ENCODE measurements at places on chromosomes 5 and 9. TPM values are rescaled to one million over a fixed set of nuclear protein-coding genes. Genes with fewer than 3 reads are reported as not detected.

Gene KYAT1
- 3.0 TPM for total RNA-seq

- DNase-seq: no peak
Measured at GRCh38 chr5:150075806-150076205, 10.5 kb downstream of the CSF1R start.

GRCh38 chr5:66788556-66788955, 192.4 kb downstream of the MAST4 start:
- no peak for DNase-seq

DNA sequence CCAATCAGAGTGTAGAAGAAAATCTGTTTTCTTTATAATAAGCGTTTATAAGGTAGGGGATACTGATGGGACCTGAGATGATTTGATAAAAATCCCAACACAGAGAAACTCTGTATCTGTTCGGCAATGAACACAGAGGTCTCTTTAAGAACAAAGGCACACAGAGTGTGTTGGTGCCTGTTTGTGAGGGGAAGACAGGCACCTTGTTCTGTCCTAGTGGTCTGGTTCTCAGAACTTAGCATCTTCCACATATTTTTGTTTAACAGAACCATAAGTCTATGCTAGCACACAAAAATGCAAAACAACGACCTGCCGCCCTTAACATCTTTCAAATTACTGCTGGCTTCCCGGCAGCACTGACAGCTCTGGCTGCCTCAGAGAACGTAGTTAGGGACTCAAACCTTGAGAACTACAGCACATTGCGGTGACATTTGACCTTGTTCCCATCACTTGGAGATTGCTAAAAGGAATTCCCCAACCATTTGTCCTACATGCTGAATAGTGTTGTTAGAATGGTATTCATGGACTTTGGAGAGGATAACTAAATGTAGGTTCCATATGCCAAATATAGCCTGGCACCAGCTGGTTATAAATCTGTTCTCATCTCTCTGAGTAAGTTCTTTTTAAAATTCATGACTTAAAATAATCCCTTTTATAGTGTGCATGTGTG, 871.7 kb upstream of the TYRP1 start:
- no peak for DNase-seq

DNA sequence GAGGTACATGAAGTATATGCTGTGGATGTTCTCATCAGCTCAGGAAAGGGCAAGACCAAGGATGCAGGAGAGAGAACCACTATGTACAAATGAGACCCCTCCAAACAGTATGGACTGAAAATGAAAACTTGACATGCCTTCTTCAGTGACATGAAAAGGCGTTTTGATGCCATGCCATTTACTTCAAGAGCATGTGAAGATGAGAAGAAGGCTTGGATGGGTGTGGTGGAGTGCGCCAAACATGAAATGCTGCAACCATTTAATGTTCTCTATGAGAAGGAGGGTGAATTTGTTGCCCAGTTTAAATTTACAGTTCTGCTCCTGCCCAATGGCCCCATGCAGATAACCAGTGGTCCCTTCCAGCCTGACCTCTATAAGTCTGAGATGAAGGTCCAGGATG, 47.7 kb downstream of the SEMA4D start:
- DNase-seq: no peak

GRCh38 chr5:171827162-171827561, 41.5 kb downstream of the SMIM23 start:
- no peak for DNase-seq

Gene MSMP
- total RNA-seq: not detected

Gene ANKH
- 57.7 TPM for total RNA-seq

Gene SPDL1
- 5.2 TPM for total RNA-seq

Gene PCDHA9
- total RNA-seq: not detected

Gene PCDHB4
- not detected for total RNA-seq

GRCh38 chr5:135743181-135743580, 91.3 kb upstream of the SLC25A48 start:
- no peak for DNase-seq

Gene PCDH12
- total RNA-seq: not detected

Gene DOLPP1
- total RNA-seq: 4.6 TPM

DNA sequence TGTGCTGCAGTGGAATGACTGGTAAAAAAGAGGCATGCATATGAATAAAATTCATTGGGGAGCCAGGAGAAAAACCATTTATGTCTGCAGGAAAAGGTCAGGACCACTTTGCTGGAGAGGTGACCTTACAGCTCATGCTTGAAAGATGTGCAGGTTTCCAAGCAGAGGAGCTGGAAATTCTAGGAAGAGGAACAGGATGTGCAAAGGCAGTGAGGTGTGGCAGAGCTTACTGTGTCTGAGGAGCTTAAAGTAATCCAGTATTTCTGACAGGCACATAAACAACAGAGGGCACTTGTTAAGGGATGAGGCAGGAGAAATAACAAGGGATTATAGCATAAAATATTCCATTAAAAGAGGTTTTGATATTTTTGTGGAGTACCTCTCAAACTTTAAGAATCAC, 203.2 kb downstream of the CD180 start:
- no peak for DNase-seq

- no peak for DNase-seq
Measured at GRCh38 chr9:32413424-32413823, 29.0 kb downstream of the ACO1 start.

Gene C9orf50
- total RNA-seq: 0.19 TPM

- DNase-seq: no peak
Measured at GRCh38 chr9:75139201-75139600, 50.9 kb downstream of the OSTF1 start.

- DNase-seq: no peak
Measured at GRCh38 chr9:109031241-109031640, 17.9 kb upstream of the CTNNAL1 start.

- DNase-seq: no peak
Measured at GRCh38 chr9:78133751-78134150, 102.1 kb upstream of the CEP78 start.

DNA sequence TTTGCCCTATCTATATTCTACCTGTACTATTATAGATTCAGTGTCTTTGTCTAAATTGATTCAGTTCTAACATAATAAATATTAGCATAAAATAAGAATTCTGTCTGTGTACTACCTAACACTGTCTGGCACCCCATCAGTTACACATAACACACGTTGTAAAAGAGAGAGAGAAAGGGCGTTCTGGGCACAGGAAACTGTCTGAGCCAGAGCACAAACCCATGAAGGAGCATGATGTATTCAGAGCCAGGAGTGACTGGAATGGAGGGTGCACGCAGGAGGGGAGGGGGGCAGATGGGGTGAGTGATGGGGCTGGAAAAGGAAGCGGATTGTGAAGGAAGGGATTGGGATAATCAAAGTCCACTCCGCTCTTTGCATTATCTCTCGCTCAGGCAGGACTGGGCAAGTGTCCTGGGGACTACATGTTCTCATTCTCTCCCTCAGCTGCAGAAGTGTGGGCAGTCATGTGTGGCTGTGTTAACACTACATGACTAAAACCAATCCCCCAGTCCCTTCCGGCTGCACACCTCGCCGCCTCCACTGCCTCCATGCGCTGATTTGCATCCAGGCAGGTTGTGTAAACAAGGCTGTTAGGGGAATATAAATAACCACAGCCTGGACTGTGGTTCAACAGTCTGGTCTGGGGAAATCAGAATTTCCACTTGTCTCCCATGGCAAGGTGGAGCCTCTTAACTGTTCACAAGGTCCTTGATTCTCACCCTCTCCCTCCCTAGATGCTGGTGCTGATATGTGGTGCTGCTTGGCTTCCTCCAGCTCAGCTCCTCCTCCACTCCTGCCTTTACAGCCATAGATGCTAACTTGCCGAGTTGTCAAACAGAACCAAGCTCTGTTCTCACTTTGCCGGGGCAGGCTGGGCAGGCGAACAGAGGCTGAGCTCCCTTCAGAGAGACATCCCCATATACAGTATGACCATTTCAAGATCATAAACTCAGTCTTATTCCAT, 367.5 kb upstream of the BRINP1 start:
- DNase-seq: no peak

- no peak for DNase-seq
Measured at GRCh38 chr5:152804179-152804578, 399.1 kb upstream of the NMUR2 start.

GRCh38 chr5:473551-474192, 30.7 kb downstream of the EXOC3 start:
- DNase-seq: peak; percentile 52

DNA sequence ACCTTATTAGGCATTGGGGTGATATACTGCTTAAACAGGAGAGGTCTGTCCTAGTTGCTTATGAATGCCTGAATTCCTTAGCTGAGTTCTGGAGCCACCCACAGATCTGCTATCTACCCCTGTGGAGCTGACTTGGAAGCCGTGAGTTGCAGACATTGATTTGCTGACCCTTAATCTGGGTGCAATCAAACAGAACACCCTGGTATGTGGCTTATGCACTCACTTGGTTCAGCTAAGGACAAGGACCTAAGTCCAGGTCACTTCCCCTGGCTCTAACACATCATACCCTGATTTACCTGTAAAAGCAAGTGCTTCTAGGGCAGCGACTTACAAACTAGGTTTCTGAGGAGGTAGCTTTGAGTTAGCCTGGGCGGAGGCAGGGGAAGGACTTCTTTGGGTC, 41.6 kb upstream of the TLR4 start:
- no peak for DNase-seq

DNA sequence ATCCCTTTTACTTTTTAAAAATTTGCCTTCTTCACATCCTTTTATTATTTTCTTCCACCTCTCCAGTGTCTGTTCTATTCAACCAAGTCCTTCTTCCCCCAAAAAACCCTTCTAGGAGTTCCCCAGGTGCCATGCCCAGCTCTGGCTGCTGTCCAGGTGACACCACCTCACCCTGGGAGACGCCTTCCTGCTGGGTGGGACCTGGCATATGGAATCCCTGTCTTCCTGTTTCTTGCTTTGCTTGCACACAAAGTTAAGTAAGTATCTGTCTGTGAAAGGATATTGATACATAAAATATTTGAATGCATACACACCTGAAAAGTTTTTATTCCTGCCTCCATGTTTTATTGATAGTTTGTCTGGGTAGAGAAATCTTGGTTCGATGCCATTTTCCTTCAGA, 23.1 kb upstream of the MED10 start:
- DNase-seq: no peak

GRCh38 chr5:31396611-31397295, 135.1 kb downstream of the DROSHA start:
- DNase-seq: no peak

GRCh38 chr5:158435161-158435616, 576.2 kb upstream of the CLINT1 start:
- DNase-seq: no peak

Gene GPR150
- not detected for total RNA-seq

- DNase-seq: no peak
Measured at GRCh38 chr9:130741831-130742449, 48.4 kb downstream of the EXOSC2 start.

DNA sequence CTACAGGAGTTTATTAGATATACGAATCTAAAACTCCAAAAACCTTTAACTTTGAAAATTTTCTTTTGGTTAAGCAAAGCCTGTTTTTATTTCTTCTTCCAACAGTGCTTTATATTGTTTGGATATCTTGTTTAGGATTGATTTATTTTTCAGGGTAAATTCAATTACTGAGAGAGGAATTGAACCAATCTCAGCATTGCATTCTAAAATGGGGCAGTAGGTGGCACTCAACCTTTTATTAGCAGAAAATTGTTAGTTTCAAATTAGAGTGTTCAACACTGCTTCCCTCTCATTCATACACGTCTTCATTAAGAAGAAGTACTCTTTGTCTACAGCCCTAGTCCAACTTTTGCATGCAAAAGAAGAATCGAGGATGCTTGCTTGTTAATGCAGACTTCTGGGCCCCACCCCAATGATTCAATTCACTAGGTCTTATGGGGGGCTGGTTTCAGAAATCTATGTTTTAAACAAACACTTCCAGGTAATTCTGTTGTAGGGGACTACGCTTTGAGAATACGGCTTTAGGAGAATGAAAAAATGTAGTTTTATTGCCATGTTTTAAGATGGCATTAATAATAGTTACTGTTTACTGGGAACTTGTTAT, 26.6 kb downstream of the MRPL22 start:
- DNase-seq: no peak

DNA sequence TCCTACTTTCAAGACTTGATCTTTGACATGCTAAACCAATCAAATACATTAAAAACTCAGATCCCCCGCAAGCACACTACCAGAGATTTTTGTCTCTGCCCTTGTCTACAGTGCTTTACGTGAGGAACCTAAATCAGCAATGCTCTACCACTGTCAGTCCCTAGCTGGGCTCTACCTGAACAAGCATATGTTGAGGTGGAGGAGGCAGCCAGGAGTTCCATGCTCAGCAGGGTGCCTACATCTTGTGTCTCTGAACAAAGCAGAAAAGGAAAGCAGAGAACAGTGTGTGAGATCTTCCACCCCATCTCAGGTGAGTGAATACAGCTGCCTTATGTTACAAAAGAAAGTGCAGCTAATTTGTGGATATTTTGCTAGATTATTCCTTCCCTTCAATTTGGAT, 255.0 kb downstream of the NDUFS4 start:
- DNase-seq: no peak

GRCh38 chr5:172911976-172912375, 47.2 kb upstream of the RPL26L1 start:
- DNase-seq: no peak

Gene ARSI
- total RNA-seq: 0.61 TPM

- no peak for DNase-seq
Measured at GRCh38 chr5:19978476-19978875, 9.5 kb downstream of the CDH18 start.

DNA sequence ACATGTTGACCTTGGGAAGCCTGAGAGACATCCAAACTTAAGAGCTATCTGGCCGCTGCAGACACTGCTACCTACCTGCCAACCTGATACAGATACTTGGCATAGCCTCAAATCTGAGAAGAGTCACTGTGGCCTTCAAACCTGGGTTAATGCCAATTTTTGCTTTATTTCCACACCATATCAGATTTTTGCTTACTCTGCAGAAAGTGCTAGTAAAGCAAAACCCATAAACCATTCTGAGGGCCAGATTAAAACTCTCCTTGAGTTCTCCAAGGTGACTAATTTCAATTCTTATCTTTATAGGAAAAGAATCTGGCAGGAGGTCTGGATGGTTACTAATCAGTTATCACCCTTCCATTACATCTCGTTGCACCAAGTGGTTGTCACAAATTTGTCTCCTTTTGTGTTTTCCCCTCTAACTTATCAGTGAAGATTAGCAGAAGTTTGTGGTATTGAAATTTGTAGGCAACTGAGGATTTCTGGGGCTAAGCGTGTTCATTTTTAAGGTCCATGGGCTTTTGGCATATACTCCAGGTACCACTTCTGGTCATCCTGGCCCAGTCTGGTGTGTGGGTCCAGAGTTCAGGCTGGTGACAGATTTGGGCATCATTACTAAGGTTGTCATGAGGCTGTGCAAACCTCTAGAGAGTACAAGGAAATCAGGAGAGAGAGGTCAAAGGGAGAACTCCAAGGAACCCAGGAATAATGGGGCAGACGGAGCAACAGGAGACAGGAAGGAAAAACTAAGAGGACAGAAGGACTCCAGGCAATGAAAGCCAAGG, 177.9 kb downstream of the TSSK1B start:
- no peak for DNase-seq

GRCh38 chr9:131117121-131117761, 8.1 kb upstream of the NUP214 start:
- DNase-seq: no peak
